ENCODE measurements at places on chromosomes 3 and 15. TPM values are rescaled to one million over a fixed set of nuclear protein-coding genes. Genes with fewer than 3 reads are reported as not detected.
A peak's percentile ranks its signal among the peaks of the same experiment; 100 is the strongest.

DNA sequence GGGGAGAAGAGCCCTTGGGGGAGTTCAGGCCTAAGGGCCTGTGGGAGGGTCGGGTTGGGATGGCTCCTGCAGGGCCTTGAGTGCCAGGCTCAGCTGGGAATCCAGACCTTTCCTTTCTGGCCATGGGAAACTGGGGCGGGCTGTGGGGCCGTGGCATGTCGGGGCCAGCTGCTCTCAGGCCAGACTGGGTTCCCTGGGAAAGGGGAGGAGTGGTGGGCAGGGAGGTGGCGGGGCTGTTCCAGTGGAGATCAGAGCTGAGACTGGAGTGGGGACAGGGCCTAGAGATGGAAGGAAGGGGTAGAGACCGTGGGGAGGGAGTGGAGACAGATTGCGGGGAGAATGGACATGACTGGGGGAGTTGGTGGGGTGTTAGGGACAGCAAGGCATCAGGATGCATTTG is 20.3 kb downstream of the FBLN2 start:
- DNase-seq: no peak

- DNase-seq: no peak
Measured at GRCh38 chr3:49616491-49616941, 57.6 kb upstream of the APEH start.

TMEM212 gene
- 0.05 TPM for total RNA-seq

SEC22A gene
- total RNA-seq: 17.2 TPM

CCK gene
- total RNA-seq: 0.23 TPM

- DNase-seq: no peak
Measured at GRCh38 chr3:11495948-11496557, 147.7 kb downstream of the VGLL4 start.

CIDEC gene
- 1.5 TPM for total RNA-seq

DOCK3 gene
- not detected for total RNA-seq

DNA sequence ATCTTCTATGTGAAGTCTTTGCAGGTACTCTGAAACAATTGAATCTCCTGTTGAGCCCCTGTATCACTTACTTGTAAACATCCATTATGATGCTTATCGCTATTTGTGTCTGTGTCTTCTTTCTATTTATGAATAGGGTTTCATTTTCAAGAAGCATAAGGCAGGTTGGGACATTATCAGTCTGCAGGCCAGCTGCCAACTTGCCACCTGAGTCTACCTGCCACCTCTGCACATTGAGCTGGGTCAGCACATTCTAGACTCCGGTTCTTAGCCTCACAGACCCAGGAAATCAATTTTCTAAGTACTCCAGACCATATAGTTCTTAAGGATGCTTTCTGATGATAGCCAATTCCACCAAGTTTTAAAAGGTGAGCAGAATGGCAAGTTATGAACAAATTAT is 105.7 kb upstream of the MCTP2 start:
- no peak for DNase-seq

GRCh38 chr3:62672988-62673313 is 202.3 kb downstream of the CADPS start:
- DNase-seq: no peak

DNA sequence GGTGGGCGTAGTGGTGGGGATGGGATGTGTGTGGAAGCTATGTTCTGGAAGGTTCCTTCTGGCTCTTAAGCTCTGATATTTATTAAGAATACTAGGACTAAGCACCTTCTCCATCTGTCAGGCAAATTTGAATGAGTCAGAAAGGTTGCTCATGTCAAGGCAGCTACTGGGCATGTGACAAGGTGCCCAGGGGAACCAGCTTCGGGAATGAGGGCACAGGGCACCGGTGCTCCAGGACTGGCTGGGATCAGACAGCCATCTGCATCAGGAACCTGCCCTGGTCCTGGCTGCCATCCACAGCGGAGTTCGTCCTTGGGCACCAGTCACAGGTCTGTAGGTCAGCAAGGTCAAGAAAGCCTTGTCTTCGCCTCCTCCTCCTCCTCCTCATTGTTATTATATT is 32.5 kb downstream of the CA12 start:
- DNase-seq: peak; percentile 29

DNA sequence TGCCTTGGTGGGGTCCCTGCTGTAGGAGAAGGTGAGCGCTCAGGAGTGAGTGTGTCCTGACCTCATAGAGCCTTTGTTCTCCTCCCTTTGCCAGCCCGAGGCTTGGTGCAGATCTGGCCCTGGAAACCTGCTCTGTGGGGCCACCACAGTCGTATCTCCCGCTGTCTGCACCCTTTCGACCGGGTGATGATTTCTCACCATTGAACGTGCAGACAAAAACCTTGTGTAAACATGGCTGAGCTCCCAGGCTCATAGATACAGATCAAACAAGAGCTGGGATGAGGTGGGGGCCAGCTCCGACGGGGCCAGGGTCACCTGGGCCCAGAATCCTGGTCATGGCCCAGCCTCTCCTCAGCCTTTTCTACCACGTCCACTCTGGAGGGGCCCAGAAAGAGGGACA is 34.6 kb upstream of the ESYT3 start:
- no peak for DNase-seq
